ENCODE measurements at places on chromosomes 1 and 21.
A peak's percentile ranks its signal among the peaks of the same experiment; 100 is the strongest.

DNA sequence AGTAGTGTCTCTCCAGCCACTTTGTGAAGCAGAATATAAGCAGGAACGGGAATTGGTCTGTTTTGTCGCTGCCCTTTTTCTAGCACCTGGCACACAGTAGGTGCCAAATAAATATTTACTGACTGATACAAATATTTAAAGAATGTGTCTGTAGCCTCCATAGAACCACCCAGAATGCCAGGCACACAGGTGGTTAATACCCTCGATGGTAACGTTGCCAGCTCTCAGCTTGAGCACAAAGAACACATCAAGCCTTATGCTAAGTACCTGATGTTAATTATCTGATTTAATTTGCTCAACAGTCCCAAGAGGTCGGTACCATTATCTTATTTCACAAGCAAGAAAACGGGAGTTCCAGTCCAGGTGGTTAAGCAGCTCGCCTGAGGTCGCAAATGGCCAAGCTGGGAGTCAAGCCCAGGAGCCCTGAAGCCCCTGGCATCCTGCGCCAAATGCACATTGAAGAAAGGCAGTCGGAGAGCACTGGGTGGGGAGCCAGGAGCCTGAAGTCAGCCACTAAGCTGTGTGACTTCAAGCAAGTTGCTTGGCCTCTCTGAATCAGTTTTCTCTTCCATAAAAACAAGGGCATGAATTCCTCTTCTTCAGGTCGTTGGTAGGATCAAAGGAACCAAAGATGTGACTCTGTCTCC lies 26.4 kb downstream of the HSPG2 start:
- no peak for DNase-seq

DNA sequence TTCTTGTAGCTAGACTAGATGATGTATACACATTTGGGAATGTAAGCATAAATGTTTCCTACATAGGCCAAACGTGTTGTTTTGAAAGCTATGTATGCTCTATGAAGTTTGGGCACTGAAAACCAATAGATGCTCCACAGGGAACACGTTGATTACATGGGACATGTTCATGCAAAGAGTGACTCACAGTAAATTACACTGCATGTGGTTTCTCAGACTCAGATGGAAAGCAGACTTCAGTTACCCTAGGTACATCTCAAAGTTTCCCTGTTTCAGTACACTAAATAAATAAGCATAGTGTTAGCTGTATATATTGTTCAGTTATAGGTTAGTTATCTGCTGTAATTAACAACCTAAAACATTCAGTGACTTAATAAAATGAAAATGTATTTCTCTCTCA lies 301.9 kb upstream of the RUNX1 start:
- DNase-seq, result no peak

DNA sequence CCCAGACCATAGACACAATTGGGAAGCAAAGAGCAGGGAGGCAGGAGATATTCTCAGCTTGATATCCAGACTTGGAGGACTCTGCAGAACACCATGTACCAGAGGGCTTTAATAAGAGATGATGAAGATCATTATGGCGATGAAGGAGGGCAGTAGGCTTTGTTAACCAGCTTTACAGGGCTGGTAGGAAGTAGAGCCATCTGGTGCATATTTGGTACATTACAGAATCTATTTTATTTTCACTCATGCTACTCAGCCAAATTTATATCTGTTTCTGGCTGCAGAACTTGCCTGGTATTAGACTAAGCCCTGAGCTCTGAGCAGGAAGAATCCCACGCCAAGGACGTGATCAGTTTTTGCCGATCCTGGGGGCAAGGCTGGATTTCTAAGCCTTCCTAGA lies 61.8 kb upstream of the SYT6 start:
- DNase-seq, result no peak

DNA sequence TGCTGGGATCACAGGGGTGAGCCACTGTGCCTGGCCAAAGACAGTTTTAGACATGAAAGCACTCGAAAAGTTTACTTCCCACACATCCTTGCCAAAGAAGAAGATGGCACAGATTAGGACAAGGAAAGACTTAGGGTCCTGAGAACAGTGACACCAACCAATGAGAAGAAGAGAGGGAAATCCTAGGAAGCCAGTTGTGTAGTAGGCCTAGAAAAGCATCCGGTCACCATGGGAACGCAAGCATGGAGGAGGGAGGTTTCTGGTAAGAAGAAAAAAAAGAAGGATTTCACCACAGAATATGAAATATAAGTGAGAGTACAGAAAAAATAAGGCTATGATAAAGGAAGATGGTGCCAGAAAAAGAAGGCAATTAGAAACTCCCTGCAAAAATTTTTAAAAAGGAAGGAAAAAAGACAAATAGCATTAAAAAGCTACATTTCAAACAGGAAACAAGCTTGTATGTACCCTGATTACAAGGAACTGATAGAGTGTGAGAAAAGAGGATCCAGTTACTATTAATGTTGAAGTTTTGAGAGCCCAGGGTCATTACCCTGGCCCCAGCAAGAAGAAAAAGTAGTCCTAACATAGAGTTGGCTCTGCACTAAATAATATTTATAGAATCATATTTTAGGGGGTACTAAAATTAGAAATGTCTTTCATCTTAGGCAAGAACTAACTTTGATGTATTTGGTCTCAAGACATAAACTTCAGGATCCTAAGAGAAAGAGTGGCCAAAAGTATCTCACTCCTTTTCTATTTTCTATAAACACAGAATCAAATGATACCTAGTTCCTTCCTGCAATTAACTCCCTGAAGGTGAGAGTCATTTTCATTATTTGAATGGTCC lies 16.1 kb downstream of the DIPK1A start:
- DNase-seq, result no peak

GRCh38 chr1:30976143-30976542 lies 67.6 kb upstream of the SDC3 start:
- no peak for DNase-seq

- no peak for DNase-seq
Measured at GRCh38 chr1:29520571-29521437, 284.5 kb downstream of the PTPRU start.

DNA sequence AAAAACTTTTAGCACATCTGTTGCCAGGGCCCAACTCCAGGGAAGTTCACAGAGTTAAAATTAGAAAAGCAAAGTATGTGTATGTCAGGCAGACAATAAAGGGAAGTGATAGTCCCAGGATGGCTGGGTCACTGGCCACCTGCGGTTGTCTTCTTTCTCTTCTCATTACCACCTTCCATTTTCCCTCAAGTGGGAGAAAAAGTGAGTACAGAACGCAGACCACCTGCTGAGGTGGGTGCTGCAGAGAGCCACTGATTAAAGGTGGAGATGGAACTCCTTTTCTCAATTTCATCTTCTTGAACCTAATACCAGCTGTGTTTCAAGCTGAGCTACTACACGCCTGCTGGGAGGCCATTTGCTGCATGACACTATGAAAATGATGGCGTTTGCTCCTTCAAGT lies 88.8 kb upstream of the PDE4B start:
- DNase-seq, result no peak

- no peak for DNase-seq
Measured at GRCh38 chr1:79117376-79117775, 110.8 kb upstream of the ADGRL4 start.

GRCh38 chr1:14599183-14599791 lies 802 bp downstream of the KAZN start:
- DNase-seq, result no peak

DNA sequence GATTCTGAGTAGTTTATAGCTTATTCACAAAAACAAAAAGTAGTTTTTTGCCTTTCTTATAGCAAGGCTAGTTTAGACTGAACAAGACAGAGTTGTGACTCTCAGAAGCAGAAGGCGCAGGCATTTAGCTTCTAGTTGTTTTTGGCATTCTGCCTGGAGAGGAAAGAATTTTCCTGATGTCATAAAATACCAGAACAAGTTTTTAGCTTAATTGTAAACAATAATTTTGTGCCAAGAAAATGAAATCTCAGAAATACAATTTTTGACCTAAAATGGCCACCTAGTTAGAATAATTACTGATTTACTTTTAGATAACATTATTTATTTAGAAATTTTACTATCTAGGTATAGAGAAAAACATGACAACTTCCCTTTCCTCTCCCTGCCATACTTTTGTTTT lies 1.0 kb downstream of the DNAJB4 start:
- DNase-seq, result no peak

- DNase-seq, result no peak
Measured at GRCh38 chr1:37073152-37073853, 39.0 kb upstream of the GRIK3 start.

DNA sequence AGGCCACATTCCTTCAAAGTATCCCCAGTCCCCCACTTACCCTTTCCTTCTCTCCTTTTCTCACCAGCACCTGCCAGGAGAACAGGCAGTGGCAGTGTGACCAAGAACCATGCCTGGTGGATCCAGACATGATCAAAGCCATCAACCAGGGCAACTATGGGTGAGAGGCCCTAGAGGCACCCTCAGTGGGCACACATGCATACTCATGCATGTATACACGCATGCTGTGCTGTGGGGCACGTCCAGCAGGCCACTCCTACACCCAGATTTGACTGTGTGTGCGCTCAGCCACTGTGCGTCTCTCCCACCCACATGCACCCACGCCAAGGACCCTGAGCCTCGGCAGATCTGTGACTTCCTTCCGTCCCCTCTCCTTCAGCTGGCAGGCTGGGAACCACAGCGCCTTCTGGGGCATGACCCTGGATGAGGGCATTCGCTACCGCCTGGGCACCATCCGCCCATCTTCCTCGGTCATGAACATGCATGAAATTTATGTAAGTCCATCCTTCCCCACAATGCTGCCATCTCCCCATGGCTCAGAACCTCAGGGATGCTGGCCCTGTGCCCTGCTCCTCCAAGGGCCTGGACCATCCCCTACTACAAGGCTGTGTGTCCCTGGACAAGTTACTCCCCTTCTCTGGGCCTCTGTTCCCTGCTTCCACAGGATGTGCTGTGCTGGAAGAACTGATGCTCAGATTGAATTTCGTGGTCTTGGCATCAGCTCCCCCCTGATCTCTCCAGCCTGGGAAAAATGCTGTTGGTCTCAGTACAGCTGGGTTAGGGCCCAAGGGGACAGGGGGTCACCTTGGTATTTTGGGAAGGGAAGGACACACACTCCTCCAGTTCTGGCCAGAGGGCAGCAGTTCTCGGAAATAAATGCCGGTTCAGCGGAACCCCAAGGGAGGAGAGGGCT lies 7.0 kb downstream of the TINAGL1 start:
- no peak for DNase-seq

DNA sequence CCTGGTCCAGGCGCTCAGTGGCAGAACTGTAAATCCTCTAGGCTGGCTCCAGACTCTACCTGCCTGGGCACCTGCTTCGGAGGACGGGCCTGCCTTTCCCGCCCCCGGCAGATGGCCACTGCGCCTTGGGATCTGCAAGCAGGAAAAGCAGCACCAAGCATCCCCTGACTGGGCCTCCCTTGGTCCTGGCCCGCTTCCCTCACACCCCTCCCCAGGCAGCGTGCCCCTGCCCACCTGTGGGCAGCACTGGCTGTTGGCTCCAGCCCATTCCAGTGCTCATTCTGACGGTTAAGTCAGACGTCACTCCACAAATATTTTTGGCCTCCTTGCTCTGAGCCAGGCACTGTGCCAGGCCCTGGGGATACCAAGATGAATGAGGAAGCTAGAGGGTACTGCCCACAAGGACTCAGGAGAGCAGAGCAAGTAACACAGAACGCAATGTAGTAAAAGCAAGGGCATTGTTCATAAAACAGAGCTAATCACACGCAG lies 22.0 kb upstream of the BLACAT1 start:
- DNase-seq, result no peak

DNA sequence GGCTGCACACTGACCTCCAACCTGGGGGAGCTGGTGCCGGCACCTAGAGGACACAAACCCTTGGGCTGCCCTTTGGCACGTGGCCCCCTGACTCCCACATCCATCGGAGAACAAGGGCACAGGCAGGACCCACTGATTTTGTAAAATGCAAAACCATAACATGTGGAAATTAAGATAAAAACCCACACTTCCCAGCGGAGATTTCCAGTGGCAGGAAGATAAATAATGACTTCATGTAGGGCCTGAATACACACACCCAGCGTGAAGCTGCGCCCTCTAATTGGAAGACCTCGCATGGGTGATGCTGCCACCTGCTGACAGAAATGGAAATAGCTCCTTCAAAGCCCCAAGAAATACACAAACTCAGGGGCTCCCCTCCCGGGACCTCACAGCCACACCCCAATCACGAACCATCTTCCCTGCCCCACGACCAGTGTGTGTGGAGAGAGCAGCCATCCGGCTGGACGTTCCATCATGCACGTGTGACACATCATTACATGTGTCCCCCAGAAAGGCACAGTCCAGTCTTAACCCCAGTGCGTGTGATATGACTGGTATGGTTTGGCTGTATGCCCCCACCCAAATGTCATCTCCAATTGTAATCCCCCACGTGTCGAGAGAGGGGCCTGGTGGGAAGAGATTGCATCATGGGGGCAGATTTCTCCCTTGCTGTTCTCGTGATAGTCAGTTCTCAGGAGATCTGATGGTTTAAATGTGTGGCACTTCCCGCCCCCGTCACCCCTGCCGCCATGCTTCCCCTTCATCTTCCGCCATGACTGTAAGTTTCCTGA lies 5.7 kb upstream of the TPRG1L start:
- DNase-seq, result peak; percentile 57

- peak; percentile 59 for DNase-seq
Measured at GRCh38 chr1:156625436-156626078, 6.3 kb downstream of the HAPLN2 start.

DNA sequence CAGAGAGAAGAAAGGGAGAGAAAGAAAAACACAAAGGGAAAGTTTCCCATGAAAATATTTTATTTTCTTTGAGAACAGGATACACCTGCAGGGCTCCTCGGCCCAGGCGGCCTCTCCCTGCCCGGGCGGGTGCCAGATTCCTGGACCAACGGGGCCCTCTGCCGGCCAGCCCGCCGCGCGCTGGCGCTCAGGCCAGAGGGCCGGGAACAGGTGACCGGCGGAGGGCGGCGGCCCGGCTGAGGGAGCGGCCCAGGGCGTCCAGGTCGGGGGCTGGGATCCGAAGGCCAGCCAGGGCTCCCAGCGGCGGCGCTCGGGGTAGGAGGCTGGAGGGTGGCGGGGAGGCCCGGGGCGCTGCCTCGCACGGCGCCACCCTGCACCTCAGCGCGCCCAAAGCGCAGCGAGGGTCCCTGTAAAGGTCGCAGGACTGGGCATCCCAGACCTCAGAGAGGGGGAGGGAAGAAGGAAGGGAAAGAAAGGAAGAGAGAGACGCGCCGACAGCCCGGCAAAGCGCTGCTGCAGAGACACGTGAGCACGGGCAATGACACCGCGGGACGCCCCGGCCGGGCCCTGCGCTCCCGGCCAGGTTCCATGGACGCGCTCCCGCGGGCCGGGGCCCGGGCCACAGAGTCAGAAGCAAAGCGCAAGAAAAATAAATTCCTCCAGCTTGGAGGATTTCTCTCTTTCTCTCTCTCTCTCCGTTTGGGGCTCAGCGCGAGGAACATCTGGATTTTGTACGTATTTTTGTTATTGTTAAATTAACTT lies 927 bp downstream of the WNT9A start:
- DNase-seq, result peak; percentile 50

GRCh38 chr21:18601146-18601545 lies 197.6 kb upstream of the TMPRSS15 start:
- DNase-seq, result no peak

GRCh38 chr1:18921516-18922251 lies 19.3 kb upstream of the ALDH4A1 start:
- DNase-seq, result no peak

DNA sequence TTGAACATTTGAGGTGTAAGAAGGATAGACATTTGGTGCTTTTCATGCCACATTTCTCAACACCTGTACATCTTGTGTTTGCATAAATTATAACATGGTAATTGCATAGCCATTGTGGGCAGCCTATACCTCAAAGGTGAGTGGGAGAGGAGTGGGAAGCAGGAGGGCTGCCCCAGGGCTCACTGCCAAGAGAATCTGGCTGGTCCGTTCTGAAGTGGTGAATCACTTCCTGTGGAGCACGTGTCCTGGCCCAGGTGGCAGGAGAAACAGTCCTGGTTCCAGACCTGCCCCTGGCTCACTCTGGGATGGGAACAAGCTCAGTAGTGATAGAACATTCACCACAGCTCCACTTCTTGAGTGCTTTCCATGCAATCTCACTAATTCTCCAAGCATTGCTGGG lies 11.6 kb upstream of the OLFML2B start:
- DNase-seq, result no peak

All from T-helper 17 cell (primary cell).